ENCODE measurements at places on chromosomes 11 and 22.

DNA sequence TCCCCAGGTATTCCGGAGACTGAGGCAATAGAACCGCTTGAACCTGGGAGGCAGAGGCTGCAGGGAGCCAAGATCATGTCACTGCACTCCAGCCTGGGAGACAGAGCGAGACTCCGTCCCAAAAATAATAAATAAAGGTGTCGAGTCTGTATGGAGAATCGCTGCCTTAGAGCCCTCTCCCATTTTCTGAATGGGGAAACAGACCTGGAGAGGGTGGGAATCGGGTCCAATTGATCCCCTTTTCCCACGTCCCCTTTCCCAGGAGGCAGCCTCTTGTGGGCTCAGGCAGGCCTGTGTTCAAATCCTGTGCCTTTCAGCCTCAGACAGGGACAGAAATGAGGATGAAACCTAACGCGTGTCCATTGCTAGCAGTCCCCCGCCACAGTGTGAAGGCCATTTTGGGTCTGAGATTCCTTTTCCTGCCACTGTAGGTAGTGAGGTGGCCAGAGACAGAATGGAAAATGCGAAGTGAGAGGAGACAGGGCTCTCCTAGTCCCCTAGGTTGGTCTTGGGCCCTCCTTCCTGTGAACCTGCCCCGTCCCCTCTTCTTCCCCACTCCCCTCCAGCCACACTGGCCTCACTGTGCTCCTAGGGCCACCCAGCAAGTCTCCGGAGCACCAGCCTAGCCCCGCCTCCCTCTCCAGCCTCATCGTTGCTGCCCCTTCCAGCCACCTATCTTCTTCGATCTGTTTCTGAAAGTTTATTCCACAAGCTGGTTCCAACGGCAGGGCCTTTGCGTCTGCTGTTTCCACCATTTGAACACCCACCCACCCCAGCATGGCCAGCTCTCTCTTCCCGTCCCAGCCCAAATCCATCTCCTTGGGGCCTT, 2.7 kb upstream of the POLDIP3 start:
- no peak for DNase-seq

- DNase-seq = no peak
Observed at GRCh38 chr11:81596704-81597103, 1137.0 kb downstream of the FAM181B start.

DNA sequence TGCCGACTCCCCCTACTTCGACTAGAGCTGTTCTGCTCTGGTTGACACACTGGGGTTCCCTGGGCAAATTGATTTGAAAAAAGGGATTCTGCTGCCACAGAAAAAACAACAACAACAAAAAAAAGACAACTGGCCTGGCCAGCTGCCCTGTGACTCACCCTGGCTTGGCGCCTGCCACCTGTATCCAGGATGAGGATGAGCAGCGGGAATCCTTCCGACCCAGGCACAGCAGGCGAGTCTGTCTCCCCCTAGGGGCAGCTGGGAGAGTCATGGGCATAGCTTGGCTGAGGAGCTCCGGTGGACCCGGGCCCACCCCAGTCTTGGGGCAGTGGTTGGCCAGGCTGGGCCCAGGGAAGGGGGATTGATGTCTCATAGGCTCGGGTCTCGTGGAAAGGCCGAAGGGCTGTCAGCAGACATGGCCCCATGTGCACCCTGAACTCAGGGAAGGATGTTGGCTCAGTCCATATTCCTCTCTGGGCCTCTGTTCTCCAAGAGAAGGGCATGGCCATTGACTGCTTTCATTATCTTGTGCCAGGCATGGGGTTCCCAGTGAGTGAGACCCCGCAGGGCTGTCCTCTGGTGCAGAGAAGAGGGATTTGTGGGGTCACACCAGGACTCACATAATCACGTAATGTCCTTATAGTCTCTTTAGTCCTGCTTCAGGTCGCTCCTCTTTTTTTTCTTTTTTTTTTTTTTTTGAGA, 10.4 kb upstream of the SUN2 start:
- peak; percentile 35 for DNase-seq

- DNase-seq = no peak
Observed at GRCh38 chr11:132257871-132258270, 887.5 kb downstream of the NTM start.

- DNase-seq = no peak
Observed at GRCh38 chr11:77449060-77449521, 24.8 kb downstream of the PAK1 start.

DNA sequence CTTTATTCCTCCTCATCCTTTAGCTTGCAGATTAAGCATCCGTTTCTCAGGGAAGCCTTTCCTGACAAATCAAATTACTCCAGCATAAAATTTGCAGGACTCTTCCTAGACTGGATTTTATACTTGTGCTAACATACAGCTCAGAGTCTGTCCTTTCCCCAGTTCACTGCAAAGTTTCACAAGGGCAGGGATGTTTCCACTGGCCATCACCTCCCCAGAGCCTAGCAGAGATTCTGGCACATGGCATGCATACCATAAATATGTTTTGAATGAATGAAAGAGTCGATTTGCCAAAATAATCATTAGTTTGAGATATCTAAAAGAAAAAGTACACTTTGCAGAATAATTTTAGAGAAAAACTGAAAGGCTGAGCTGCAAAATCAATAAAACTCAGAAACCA, 10.6 kb downstream of the MSANTD4 start:
- no peak for DNase-seq

DNA sequence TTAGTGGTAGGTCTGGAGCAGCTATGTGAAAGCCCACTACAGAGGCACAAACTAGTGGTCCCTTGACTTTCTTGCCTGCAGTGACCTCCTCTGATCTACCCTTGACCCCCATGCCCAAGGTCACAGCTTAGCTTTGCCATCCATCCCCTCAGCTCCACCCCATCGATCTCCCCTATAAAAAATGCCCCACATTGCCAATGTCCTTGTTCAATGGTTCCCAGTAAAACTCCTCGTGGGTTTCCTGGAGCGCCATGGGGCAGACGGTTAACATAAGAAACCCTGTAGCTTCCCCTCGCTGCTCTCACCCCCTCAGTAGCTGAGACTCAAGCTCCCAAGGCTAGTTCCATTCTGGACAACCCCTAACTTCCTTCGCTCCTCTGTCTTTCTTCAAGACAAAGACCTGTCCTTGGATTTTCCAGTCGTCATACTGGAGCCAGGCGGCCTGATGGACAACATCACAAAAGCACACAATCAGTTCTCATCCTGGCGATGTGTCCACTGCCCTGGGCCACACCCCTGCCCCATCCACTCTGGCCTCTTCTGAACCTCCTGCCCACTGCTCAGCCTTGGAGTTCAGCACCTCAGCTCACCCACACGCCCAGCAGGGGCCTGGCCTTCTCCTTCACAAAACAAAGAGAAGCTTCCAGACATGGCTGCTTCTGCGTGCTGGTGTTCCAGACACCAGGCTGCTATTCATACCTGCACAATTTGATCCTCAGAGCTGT, 1429.3 kb downstream of the BRD1 start:
- no peak for DNase-seq

DNA sequence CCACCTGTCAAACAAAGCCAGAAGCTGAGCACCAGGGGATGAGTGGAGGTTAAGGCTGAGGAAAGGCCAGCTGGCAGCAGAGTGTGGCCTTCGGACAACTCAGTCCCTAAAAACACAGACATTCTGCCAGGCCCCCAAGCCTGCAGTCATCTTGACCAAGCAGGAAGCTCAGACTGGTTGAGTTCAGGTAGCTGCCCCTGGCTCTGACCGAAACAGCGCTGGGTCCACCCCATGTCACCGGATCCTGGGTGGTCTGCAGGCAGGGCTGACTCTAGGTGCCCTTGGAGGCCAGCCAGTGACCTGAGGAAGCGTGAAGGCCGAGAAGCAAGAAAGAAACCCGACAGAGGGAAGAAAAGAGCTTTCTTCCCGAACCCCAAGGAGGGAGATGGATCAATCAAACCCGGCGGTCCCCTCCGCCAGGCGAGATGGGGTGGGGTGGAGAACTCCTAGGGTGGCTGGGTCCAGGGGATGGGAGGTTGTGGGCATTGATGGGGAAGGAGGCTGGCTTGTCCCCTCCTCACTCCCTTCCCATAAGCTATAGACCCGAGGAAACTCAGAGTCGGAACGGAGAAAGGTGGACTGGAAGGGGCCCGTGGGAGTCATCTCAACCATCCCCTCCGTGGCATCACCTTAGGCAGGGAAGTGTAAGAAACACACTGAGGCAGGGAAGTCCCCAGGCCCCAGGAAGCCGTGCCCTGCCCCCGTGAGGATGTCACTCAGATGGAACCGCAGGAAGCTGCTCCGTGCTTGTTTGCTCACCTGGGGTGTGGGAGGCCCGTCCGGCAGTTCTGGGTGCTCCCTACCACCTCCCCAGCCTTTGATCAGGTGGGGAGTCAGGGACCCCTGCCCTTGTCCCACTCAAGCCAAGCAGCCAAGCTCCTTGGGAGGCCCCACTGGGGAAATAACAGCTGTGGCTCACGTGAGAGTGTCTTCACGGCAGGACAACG, 11.7 kb downstream of the CXCR5 start:
- DNase-seq = peak; percentile 73

DNA sequence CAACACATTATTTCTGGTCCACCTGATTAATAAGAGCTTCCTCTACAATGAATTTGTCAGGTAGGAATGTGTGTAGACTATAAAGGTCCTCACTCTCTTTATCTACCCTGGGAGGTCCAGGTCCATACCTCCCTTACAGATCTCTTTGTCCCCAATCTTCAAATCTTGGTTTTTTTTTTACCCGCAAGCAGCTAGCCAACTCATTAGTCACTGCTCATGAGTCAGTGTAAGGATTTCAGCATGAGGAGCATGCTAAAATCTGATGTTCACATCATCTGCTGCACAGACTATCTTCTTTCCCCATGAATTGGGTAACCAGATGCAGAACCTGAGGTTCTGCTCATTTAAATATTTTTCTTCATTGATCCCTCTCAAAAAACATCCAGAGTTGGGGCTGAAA, 397.0 kb upstream of the ISX start:
- DNase-seq = no peak

DNA sequence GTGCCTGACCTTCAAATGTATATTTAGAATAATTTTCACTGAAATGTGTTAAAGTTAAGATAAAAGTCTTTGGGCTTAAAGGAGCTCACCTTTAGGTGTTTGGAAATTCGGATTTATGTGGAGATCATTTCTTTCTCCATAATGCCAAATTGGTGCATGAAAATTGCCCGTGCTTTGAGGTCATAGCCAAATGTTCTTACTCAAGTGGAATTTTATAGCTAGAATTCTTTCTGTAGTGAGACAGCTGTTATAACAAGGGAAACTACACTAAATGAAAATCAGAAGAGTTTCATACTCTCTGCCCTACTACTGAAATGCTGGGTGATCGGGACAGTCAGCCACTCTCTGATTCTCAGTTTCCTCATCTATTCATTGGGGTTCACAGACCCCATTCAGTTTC, 89.5 kb upstream of the DBX1 start:
- DNase-seq = no peak

DNA sequence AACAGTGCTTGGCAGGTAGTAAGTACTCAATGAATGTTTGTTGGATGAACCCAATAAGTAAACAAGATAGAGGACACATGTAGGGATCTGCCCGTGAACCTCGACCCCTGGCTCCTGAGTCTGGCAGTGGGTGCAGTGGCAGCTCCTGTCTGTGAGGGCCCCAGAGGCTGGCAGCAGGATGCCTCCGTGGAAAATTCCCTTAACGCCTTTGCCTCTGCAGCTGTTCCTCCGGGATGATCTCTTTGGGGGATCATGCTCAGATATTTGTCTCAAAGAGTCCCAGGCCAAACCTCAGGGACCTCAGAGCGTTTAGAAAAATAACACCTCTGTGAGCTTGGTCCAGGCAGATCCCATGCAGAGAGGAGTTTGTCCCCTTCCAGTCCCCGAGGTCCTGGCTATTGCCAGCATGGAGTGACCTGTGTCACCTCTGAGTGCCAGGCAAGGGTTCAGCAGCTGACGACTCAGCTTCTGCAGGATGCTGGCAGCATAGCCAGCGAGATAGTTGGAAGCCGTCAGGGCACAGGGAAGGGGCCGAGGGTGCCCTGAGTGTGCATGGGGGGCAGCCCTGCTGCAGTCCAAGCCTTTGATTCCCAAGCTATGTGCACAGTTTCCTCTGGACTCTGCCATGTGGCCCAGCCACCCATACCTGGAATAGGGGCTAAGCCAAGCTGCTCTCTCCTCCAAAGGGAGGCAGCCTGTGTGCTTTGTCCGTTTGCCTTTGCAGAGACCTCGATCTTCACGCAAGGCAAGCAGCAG, 613 bp upstream of the MCHR1 start:
- no peak for DNase-seq

DNA sequence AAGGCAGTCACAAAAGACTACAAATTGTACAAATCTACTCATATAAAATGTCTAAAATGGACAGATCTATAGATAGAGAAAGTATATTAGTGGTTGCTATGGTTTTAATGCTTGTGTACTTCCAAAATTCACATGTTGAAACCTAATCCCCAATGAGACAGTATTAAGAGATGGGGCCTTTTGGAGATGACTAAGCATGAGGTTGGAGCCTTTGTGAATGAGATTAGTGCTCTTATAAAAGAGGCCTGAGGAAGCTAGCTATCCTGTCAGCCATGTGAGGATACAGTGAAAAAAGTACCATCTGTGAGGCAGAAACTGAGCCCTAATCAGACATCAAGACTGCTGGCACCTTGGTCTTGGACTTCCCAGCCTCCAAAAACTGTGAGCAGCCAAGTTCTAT, 82.6 kb downstream of the CYP2R1 start:
- DNase-seq = no peak

GRCh38 chr22:41976070-41976901, 7.0 kb downstream of the SEPTIN3 start:
- peak; percentile 72 for DNase-seq

- peak; percentile 90 for DNase-seq
Observed at GRCh38 chr22:20156611-20157429, 6.0 kb upstream of the CCDC188 start.

- peak; percentile 73 for DNase-seq
Observed at GRCh38 chr11:3807909-3808860, at the start of gene PGAP2. Gene PGAP2, plus strand, starts transcription at chr11:3808560. Its CDS starts 2,700 bp downstream, at chr11:3811260.

GRCh38 chr22:50737728-50738648, at the start of gene ACR:
Gene ACR, plus strand, starts transcription at chr22:50738204. Its CDS starts 32 bp downstream, at chr22:50738236.
- no peak for DNase-seq

- DNase-seq = no peak
Observed at GRCh38 chr11:38814670-38815069, 2216.6 kb upstream of the RAG2 start.

DNA sequence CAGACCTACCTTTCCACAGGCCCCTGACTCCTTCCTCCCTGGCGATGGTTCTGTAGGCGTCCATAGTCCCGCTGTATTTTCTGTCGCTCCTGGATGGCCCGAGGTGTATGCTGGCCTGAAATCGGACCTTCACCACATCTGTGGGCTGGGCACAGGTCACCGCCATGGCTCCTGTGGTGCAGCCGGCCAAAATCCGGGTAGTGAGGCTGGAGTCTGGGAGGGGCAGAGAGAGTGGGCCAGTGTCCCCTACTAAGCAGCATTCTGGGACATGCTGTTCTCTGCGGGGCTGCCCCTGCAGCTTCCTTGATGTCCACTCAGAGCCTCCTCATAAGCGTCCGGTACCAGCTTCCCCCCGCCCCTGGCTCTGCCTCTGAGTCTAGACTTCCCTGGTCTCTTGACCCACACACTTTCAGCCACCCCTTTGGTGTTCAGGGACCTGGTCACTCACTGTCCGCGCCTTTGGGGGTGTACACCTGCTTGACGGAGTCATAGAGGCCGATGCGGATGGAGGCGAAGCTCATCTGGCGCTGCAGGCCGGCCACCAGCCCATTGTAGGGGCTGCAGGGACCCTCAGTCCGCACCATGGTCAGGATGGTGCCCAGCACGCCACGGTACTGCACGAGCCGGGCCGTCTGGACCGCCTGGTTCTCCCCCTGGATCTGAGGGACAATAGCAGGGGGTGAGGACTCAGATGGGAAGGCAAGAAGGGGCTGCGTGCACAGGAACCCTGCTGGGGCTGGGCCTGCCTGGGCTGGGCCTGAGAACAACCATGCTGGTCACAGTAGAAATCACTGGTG, 3.0 kb downstream of the UCP3 start:
- no peak for DNase-seq

GRCh38 chr22:28299309-28299708, 380.3 kb upstream of the PITPNB start:
- DNase-seq = no peak

- DNase-seq = no peak
Observed at GRCh38 chr22:38957046-38957770, at the start of gene APOBEC3A. Gene APOBEC3A, plus strand, starts transcription at chr22:38957609. Its CDS starts 83 bp downstream, at chr22:38957692.

All from activated T-cell treated with anti-CD3 and anti-CD28 coated beads, Interleukin-2, amount 50 U/mL, for 72 hours (primary cell).